ENCODE measurements at places on chromosomes 12 and 14.

- peak; percentile 72 for DNase-seq
Observed at GRCh38 chr12:21527451-21528180, 1.5 kb downstream of the SPX start.

DNA sequence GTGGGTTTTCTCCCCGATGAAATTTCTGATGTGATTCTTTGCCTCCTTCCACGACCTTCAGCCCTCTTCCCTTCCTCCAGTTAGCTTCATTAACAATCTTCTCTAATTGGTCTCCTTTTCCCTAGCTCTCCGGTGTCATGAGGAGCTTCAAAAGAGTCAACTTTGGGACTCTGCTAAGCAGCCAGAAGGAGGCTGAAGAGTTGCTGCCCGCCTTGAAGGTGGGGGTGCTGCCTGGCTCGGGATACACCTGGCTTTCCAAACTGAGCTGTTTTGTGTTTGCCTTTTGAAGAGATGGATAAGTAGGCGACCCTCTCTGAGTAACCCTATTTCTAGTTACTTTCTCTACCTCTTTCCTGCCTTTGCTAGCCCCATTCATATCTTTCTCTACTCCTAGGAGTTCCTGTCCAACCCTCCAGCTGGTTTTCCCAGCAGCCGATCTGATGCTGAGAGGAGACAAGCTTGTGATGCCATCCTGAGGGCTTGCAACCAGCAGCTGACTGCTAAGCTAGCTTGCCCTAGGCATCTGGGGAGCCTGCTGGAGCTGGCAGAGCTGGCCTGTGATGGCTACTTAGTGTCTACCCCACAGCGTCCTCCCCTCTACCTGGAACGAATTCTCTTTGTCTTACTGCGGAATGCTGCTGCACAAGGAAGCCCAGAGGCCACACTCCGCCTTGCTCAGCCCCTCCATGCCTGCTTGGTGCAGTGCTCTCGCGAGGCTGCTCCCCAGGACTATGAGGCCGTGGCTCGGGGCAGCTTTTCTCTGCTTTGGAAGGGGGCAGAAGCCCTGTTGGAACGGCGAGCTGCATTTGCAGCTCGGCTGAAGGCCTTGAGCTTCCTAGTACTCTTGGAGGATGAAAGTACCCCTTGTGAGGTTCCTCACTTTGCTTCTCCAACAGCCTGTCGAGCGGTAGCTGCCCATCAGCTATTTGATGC, 797 bp downstream of the ESPL1 start:
- peak; percentile 22 for DNase-seq

GRCh38 chr14:55973911-55974630, 144.1 kb upstream of the PELI2 start:
- no peak for DNase-seq

GRCh38 chr12:1575408-1576401, 18.7 kb downstream of the FBXL14 start:
- no peak for DNase-seq

DNA sequence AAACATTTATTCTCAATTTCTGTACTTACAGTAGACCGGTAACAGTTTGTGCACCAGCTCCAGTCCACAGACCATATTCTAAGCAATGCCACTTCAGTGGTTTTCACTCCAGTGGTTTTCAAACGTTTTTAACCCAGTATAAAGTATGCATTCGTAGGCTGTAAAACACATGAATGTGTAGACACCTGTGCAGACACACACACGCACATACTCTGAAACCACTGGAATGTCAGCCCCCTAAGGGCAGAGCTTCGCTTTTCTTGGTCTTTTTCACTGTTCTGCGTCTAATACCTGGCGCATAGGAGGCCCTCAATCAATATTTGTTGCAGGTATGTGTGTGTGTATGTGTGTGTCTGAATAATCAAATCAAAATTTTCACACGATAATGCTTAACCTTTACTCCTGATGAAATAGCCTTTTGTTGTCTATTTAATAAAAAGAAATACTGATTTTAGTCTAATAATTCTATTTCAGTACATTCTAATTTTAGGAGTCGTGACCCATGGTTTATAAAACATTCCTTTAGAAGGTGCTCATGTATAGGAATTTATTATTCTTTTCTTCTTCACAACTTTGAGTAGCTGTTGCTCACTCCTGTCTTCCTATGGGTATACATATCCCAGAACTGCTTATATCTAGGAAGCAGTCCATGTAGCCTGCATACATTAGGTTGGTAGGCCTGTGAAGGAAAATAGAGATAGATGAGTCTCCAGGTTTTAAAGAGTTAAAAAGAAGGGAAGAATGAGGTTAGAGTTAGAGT, 73.6 kb upstream of the REP15 start:
- no peak for DNase-seq
